ENCODE measurements at places on chromosomes 6 and 20.

DNA sequence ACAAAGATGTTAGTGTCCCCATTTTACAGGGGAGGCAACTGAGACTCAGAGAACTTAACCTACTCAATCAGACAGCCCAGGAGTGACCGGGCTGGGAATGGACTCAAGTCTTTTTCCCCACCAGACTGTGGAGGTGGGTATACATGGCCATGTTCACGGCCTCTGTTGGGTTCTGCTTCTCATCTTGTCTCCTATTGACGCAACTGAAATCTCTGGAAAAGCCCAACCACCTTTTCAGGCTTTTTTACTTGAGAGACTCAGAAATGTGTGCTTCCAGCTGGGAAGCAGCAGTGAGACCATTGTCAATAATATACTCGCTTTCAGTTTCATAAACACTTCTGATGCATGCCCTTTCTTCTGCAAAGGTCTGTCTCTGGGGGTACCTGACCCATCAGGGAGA, 70.7 kb downstream of the SOBP start:
- no peak for DNase-seq

GRCh38 chr6:151805286-151805840, 2.1 kb upstream of the ESR1 start:
- no peak for DNase-seq

DNA sequence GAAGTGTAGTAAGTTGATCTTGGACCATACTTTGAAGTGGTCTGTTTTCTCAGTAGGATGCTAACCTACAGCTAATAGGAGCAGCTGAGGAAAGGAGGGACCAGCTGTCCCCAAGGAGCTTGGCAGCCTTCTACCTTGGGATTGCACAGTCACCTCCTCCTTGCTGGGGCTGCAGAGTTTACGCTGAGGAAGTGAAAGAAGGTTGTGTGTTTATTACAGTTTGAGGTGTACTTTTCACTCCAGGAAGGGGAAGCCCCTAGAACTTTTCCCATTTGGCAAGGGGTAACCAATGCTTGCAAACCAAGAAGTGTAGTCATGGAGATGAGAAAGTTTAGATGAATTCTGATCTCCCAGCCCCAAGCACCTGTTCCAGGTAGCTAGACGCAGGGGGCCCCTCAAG, 58.8 kb downstream of the BMP6 start:
- no peak for DNase-seq

- no peak for DNase-seq
Observed at GRCh38 chr6:140789466-140789865, 1343.3 kb upstream of the GJE1 start.

Data from NCI-H526 (cell line).